RWPE1 (cell line): ENCODE measurements at places on chromosomes 11 and 22.

DNA sequence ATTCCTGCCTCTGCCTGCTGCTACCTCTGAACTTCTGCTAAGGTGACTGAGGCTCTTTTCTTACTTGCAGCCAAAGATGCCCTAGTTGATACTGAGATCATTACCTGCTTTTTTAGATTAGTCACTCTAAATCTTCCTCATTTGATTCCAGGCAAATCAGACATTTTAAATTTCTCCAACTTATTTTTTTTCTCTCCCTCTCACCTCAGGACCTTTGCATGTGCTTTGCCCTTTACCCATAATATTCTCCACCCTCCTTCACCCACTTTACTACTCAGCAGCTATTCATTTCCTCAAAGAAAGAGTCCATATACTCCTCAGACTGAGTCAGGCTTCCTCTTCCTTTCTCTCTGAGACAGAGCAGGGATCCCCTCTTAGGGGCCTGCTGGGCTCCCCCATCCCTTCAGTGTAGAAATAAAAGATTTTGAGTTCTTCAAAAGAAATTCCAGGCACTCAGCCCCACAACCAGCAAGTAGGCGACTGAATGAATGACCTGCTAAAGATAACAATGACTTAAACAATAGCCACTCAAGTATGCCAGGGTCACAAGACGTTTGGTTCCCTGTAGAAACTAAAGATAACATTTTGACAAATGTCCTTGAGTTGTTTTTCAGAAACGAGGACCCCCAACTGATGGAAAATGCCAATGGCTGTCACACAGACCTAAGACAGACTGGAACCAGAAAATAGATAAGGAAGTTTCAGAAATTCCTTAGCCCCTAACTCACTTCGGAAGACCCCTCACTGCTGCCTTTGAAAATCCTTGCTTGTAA lies 104.2 kb downstream of the MTNR1B start:
- no peak for DNase-seq

DNA sequence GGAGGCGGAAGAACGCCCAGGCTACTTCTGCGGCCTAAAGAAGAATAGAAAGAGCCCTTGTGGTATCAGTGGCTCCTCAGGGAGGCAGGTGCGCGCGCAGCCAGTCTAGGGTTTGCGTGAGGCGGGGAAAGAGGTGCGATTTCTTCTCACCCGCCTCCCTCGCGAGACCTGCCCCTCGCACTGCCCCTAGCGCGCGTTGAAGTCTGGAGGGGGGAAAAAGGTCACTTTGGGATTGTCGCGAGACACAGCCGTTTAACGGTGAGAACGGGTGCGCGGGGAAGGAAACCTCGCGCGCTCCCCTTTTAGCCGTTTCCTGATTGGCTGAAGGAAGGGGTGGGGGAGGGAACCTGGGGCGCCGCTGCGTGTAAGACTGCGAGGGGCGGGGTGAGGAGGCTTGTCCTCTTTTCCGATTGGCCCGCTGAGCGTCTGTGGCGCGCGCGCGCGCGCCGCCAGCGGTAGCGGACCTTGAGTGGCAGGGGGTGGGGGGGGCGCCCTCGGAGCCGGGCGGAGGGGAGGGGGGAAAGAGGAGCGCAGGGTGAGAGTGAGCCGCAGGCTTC lies at the start of gene ZFP91:
ZFP91 (plus strand) TSS at position 429 of the 557 bp plus-strand sequence. CDS start 219 bp downstream, outside the sequence.
- DNase-seq = peak; percentile 94

GRCh38 chr11:4511282-4512245 lies 29.1 kb downstream of the OR52K1 start:
- DNase-seq = no peak

GRCh38 chr11:129346916-129347315 lies 28.7 kb upstream of the BARX2 start:
- no peak for DNase-seq

DNA sequence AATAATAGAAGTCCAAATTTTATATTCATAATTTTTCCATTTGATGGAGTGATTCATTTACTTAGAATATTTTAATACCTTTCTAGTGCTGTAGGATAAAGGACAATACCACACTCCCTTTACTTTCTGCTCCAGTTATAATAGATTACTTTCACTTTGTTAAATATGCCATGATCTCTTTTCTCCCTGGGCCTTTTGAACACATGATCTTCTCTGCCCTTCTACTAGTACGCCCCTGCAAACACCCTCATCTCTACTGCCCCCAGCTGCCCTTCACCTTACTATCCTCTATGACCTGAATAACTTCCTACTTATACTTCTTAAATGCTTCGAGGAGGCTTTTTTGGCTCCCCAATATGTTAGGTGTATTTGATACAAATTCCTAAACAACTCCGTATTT lies 177.3 kb downstream of the GUCY1A2 start:
- no peak for DNase-seq

DNA sequence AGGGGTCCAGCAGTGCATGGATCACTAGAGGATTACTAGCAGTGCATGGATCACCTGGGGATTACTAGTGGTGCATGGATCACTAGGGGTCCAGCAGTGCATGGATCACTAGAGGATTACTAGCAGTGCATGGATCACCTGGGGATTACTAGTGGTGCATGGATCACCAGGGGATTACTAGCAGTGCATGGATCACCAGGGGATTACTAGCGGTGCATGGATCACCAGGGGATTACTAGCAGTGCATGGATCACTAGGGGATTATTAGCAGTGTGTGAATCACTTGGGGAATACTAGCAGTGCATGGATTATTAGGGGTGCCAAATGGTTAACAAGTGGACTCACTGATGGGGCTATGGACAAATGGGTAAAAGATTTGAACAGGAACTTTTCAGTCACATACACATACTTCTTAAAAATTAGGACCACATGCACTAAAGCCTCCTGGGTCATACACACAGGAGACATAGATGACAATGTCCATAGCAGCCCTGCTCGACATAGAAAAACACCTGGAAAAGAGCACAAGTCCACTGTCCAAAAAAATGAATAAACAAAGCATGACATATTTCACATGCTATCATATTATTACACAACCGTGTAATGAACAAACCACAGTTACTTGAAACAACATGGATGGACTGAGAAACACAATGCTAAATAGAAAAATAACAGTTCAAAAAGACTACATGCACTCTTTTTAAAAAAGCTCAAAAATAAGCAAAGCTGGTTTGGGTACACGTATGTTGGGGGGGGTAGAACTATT lies 109.8 kb downstream of the CD44 start:
- no peak for DNase-seq

DNA sequence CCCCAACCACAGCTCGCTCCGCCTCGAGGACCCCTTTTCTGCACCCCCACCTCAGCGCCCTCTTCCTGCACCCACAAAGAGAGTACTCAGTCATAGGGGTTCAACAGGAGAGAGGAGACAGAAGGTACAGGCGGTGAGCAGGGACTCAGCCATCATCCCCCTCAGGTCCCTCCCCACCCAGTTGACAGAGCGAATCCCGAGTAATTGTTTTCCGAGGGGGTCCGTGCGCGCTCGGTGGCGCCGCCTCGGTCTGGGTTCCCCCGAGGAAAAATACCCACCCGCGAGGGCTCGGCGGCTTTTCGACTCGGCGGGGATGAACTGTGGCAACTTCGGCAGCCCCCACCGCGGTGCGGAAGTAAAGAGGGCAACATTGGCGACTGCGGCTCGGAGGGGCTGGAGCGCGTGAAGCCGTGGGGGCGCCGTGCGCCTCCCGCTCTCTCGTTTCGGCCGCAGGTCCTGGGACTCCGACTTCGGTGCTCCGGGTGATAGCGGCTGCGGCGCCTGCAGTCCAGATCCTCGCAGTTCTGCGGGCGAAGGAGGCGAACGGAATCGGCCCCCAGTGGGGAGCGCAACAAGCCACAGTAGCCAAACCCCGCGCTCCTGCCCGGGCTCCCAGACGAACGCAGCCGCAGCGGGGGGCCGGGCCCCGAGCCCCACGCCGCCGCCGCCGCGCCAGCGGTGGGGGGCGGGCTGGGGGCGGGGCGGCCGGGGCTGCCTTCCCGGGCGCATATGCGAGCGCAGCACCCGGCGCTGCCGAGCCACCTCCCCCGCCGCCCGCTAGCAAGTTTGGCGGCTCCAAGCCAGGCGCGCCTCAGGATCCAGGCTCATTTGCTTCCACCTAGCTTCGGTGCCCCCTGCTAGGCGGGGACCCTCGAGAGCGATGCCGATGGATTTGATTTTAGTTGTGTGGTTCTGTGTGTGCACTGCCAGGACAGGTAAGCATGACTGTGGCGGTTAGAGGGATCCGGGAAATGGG lies at the start of gene NELL1:
NELL1 (plus strand) TSS at position 743 of the 976 bp plus-strand sequence.
- no peak for DNase-seq

- DNase-seq = no peak
Measured at GRCh38 chr11:636511-637332, at the start of gene DRD4. Gene DRD4 (plus strand): TSS chr11:637269. CDS start chr11:637305, 36 bp downstream.

DNA sequence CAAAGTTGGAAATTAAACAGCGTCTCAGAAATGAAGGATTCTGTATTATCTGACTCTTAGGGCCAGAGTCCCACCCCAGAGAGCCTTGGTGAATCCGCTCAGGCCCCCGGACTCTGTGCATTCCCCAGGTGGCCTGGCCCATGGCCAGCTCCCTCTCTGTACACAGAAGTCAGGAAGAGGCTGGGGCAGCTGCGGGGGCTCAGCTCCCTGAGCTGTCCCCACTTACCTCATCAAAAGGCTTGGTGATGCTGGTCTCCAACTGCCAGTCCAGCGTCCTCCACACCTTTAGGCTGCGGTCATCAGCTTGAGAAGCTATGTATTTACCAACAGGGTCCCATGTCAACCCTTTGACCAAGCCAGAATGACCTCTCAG lies 35.0 kb downstream of the HIRA start:
- DNase-seq = no peak
